Purkinje cell (primary cell): ENCODE measurements at places on chromosomes 11 and 22. TPM values are rescaled to one million over a fixed set of nuclear protein-coding genes. Genes with fewer than 3 reads are reported as not detected.

Gene FANCF
- 2.6 and 4.6 TPM in 2 replicates for polyA plus RNA-seq

Gene GSTT2B
- polyA plus RNA-seq, result 5.1 TPM in 1 of 2 replicates, not detected in the other

Gene HBE1
- polyA plus RNA-seq, result not detected in 2 replicates

Gene LARGE1
- polyA plus RNA-seq, result 191 and 256 TPM in 2 replicates

Gene SPTBN2
- 73.2 and 78.9 TPM in 2 replicates for polyA plus RNA-seq

Gene JAM3
- polyA plus RNA-seq, result 7.0 and 13.8 TPM in 2 replicates

Gene UPB1
- polyA plus RNA-seq, result not detected in 2 replicates

Gene MICAL3
- 9.4 and 11.9 TPM in 2 replicates for polyA plus RNA-seq

Gene SERPIND1
- not detected in 2 replicates for polyA plus RNA-seq

Gene OR6M1
- not detected in 2 replicates for polyA plus RNA-seq

Gene DEPDC7
- polyA plus RNA-seq, result 0.95 TPM in 1 of 2 replicates, not detected in the other

Gene TMPRSS4
- polyA plus RNA-seq, result not detected in 2 replicates

Gene HIKESHI
- polyA plus RNA-seq, result 241 and 276 TPM in 2 replicates

Gene FBLN1
- polyA plus RNA-seq, result 0.56 and 4.3 TPM in 2 replicates

Gene OR5B21
- polyA plus RNA-seq, result not detected in 2 replicates

Gene FJX1
- polyA plus RNA-seq, result 5.8 and 7.5 TPM in 2 replicates

Gene MUC5B
- polyA plus RNA-seq, result not detected in 2 replicates

Gene TECTA
- 0.40 and 1.2 TPM in 2 replicates for polyA plus RNA-seq

Gene ACTN3
- not detected in 2 replicates for polyA plus RNA-seq

Gene E2F8
- polyA plus RNA-seq, result not detected in 2 replicates

Gene GPHA2
- not detected in 2 replicates for polyA plus RNA-seq

Gene ISX
- not detected in 2 replicates for polyA plus RNA-seq

Gene OR51B5
- 0.54 TPM in 1 of 2 replicates, not detected in the other for polyA plus RNA-seq

Gene MMP27
- not detected in 2 replicates for polyA plus RNA-seq

Gene SDHAF2
- polyA plus RNA-seq, result 51.7 and 57.9 TPM in 2 replicates

Gene DDB1
- 47.9 and 53.9 TPM in 2 replicates for polyA plus RNA-seq

Gene OR2D3
- polyA plus RNA-seq, result 0.93 TPM in 1 of 2 replicates, not detected in the other

Gene DCHS1
- polyA plus RNA-seq, result 0.12 and 0.34 TPM in 2 replicates

Gene TSSC4
- 3.6 and 4.8 TPM in 2 replicates for polyA plus RNA-seq

Gene SMPD1
- 49.1 and 56.6 TPM in 2 replicates for polyA plus RNA-seq

Gene NXPE1
- polyA plus RNA-seq, result not detected in 2 replicates

Gene ARRB1
- 13.9 and 18.8 TPM in 2 replicates for polyA plus RNA-seq

Gene APOA5
- polyA plus RNA-seq, result not detected in 2 replicates

Gene CSF2RB
- polyA plus RNA-seq, result not detected in 2 replicates
